NCI-H1105 (cell line): ENCODE measurements at places on chromosomes 1 and 21.
A peak's percentile ranks its signal among the peaks of the same experiment; 100 is the strongest.

GRCh38 chr1:201212056-201212455, 21.4 kb downstream of the IGFN1 start:
- DNase-seq = no peak

DNA sequence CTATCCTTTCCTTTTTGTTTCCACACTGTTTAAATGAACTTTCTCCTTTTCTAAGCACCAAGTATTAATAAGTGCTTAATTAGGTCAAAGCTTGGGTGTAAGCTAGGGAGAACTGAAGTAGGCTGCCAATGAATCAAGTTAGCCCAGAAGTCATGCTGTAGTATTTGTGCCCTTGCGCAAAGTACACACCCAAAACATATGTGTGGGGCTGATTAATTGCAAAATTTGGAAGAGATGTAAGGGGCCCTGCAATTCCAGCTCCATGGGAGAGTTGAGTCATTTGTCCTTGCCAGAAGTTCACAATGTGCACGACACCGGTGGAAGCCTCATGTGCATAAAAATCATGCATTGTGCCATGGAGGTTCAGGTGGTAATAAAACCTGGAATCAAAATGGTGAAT, 18.6 kb upstream of the NTNG1 start:
- no peak for DNase-seq

GRCh38 chr1:36913016-36913415, 121.3 kb downstream of the GRIK3 start:
- peak; percentile 41 for DNase-seq

DNA sequence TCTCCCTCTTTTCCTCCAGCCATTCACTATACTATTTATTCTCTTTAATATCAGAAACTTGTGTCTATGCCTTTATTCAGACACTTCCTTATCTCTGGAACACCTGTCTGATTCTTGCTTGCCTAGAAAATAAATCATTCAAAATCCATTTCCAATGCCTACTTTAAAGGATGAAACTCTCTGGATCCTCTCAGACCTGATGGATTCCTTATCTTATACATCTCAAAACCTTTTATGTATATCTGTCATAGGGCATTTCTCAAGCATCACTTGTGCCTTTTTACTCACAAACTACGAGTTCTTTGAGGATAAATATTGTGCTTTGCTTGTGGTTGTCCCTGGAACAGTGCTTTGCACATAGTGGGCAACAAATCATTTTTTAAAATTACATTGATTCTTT, 3.8 kb upstream of the ATP6V1G3 start:
- no peak for DNase-seq

GRCh38 chr1:212916481-212917133, 33.7 kb upstream of the VASH2 start:
- DNase-seq = no peak
